ENCODE measurements at places on chromosomes 12 and 14.

DNA sequence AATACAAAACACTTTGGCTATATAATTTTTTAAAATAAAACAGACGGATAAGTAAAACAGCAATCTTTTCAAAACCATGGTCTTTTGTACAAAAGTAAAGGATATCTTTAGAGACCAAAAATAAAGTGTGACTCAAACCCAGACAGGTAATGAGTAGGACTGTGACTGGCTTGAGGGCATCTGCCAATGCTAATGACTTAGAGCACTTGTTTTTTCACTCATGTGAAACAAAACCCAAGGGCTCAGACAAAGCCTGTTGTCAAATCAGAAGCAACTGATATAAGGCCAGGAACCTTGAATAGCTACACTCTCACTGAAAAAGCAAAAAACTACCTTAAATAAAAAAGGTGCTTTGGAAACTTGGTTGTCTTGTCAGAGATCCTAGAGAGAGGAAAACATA, 357.4 kb downstream of the TMEM117 start:
- no peak for DNase-seq

DNA sequence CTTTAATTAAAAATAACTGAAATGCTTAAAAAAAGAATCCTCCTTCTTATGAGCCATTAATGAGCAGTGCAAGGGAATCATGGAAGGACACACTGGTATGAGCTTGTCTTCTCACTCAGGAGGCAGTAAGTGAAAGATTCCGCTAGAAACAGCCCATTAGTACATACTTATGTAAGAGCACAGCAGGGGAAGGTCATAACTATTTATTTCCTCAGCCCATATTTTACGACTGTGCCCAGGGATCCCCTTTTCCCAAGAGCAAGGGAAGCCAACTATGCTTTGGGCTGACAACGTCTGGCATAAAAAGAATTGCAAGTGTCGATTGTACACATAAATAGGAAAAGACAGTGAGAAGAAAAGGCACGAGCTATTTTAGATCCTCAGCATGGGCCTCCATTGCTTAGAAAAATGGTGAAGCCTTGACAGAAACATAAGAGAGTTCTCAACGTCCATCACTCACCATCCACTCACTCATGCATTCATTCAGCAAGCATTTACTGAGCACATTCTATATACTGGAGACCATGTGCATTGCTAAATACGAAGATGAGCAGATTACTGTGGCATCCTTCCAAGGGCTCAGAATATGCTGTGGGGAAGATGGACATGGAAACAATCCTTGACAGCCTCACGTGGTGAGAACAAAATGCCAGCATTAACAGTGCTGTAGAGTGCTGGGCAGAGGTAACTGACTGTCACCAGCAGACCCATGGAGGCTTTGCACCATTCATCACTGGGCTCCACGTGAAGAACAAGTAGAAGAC, 152.7 kb downstream of the NTF3 start:
- no peak for DNase-seq

DNA sequence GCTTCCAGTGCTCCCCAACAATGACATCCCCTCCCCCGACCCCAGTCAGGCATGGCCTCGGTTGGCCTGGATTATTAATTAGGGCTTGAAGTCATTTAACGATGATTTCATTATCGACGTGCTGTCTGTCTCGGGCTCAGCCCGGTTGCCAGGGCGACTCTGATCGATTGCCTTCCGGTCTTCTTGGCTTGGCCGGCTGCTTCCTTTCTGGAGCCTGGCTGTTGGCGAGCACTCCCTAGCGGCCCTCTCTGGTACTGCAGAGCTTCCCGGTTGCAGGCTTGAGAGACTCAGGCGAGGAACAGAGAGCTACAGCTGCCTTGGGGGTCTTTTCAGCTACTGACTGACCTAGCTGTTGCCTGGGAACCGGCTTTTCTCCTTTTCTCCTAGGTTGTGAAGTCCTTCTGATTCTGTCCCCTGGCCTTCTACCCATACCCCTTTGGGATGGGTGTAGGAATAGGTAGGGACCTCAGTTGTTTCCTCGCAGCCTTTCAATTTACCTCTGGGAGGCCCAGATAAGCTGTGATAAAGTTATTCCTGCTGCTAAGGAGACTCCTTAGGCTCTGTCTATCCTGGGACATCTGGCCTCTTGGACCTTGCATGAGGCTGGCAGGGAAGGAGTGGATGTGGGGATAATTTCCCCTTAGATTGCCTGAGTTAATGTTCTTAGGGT, 5.5 kb upstream of the CISTR start:
- peak; percentile 74 for DNase-seq

DNA sequence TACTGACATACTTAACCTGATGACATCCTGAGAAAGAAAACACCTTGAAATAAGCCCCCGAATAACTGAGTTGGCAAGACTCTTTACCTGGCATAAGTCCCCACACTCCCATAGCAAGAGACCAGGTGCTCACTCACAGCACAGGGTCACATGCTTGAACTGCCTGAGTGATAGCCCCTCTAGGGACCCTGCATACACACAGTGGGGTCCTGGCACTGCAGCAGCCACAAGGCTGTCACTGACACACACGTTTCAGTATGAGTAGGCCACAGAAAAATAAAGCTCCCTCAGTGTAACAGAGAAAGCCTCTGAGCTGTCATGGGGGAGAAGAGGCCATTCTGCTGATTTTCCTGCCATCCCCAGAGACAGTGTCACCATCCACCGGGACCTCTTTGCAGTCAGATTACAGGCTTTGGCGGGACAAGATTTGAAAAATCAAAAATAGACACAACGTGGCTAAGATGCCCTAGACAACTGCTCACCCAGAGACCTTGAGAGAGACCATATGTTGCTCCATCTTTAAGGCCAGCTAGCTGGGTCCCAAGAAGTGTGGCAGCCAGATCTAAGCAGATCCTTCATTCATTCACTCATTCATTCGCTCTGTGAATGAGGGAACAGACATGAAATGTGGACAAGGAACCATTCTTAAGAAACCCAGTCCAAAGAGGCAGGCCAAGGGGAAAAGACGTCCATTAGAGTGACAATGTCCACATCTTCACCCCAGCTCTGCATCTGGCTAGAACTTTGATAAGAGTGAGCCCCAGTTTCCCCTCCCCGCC, 1.6 kb downstream of the SCARB1 start:
- no peak for DNase-seq

DNA sequence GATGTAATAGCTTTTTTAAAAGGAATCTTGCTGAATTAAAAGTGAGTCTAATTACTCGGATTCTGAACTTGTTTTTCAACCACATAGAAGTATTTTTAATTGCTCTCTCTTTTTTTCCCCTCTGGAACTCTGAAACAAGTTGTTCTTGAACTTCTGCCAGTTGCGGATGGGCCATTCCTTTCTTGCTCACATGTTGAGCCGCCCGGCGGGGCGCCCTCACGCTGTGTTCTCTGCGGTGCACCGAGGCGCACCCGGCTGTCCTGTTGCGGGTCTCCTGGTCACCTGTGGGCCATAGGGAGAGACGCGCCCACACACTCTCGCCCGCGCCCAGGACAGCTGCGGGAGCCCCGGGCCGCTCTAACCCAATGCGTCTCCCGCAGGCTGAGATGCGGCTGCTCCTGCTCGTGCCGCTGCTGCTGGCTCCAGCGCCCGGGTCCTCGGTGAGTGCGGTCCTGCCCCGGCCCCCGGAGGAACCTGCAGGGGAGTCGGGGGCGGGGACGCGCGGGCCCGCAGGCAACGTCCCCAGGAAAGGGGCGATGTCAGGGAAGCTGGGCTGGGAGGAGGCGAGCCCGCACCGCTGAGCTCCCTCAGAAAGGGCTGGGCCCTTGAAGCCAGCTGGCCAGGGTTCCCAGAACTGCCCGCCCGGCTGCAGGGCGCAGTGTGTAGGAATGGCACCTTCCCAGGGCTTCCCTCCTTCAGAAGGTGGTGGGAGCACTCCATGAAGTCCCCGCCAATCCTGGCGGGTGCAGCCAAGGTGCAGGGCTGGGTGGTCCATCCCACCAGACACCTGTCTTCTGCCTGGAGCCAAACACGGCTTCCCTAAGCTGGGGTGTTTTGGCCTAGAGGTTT, 2.3 kb downstream of the PAPLN start:
- no peak for DNase-seq

DNA sequence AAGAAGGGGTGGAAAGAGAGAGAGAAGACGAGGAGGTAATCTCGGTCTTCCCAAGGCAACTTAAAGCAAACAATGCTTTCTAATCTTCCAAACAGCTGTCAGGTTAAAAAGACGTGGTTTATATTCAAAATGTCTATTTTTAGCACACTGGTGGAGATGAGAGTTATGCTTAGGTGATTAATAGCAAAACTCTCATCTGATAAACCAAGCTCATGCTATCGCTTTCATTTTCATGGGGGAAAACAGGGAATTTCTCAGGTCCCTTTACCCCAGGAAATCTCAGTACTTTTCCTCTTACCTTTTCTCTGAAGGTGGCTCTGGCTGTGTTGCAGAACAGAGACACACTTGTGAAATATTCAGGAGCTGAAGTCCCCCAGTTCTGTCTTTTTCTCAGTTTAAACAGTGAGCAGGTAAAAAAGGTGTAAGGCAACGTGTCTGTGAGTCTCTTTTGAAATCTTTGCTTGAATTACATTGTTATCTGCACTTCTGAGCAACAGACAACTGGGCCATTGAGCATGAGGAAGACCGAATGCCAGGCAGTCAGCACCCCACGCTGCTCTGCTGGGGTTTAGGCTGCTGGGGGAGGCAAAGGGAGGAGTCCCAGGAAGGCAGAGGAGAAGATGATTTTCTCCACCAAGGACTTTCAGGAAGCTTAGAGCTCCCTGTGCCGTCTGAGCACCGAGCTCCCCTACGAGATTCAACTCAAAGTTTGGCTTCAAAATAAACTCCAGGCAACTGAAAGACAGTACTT, 759.3 kb downstream of the BCL11B start:
- no peak for DNase-seq

DNA sequence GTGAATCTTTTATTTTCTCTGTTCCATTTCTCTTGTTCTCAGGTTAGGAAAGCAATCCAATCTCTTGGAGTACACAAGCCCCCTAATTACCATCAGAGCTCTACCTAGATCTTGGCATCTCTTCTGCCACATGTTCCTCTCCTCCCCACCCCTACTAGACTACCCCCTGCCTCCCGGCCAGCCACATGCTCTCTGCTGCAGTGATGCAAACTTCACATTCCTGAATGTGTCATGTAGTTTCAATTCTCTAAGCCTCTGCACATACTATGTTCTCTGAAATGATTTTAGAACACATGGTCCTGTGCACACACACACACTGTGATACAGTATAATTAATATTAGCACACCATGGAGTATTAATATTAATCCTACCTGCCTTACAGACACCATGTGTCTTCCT, 104.6 kb downstream of the EFCAB11 start:
- no peak for DNase-seq

DNA sequence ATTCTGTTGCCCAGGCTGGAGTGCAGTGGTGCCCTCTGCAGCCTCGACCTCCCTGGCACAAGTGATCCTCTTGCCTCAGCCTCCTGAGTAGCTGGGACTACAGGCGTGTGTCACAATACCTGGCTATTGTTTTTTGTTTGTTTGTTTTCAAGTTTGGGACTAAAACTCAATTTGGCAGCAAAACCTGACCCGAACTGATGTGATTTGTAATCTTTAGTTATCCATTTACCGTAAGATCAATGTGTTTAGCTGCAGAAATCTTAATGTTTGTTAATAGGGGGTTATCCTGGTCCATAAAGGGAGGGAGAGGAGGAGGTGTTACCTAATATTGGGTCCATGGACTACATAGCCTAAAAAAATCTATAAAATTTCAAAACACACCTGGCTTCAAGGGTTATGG, 738 bp upstream of the C1S start:
- no peak for DNase-seq

GRCh38 chr12:80226576-80226975, 127.2 kb downstream of the OTOGL start:
- DNase-seq = no peak

DNA sequence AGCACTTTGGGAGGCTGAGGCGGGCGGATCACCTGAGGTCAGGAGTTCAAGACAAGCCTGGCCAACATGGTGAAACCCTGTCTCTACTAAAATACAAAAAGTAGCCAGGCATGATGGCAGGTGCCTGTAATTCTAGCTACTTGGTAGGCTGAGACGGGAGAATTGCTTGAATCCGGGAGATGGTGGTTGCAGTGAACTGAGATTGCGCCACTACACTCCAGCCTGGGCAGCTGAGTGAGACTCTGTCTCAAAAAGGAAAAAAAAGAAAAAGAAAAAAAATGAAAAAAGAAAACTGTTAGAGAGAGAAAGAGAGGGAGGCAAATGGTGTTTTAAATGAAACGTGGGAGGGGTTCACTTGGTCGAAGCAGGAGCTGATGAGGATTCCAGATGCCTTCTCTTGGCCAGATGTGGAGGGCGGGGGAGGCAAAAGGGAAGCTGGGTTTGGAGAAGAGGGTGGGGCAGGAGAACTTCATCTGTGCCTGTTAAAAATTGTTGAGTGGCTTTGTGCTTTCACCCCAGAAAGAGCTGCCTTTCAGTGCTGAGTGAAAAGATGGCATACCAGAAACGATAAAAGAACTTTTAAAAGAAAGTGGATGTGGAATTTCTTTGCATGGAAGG, 1.1 kb downstream of the EMP1 start:
- no peak for DNase-seq

GRCh38 chr14:61266436-61266835, 14.7 kb downstream of the TMEM30B start:
- no peak for DNase-seq

DNA sequence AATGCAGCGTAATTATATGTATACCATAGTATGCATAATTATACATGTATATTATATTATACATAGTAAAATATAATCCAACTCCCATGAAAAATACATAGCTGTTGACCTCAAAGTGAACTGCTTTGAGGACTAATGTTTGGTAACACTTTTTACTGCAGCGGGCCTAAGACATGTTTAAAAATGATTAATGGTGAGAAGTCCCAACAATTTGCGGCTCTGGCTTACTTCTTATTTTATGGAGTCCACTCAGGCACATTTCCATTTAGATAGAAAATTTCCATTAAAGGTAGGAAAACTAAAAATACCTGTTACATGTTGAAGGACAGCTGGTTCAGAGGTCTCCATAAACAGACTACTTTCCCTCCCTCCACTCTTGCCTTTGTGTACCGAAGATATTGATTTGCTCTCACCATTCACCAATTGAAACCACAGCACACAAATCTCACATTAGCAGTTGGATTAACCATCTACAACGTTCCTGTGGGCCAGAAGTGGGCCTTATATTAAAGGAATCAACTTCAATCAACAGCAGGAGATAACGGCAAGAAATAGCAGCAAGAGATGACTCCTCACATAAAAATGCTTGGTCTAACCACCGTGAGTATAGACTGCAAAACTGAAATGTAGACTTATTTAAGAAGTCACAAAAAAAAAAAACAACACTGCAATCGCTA, 14.1 kb upstream of the NT5DC3 start:
- DNase-seq = no peak

- DNase-seq = no peak
Measured at GRCh38 chr12:94202245-94203180, 54.1 kb downstream of the PLXNC1 start.

DNA sequence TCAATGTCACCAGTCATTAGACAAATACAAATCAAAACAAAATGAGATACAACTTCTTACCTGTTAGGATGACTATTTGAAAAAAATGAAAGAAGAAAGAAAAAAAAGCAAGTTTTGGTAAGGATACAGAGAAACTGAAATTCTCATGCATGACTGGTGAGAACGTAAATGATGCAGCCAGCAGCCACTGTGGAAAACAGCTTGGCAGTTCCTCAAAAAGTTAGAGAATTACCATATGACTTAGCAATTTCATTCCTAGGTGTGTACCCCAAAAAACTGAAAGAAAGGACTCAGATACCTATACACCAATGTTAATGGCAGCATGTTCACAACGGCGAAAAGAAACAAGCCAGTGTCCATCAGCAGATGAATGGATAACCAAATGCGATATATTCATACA, 26.6 kb downstream of the NINJ2 start:
- no peak for DNase-seq

- no peak for DNase-seq
Measured at GRCh38 chr12:32588604-32589003, 90.5 kb upstream of the DNM1L start.

Measured in activated T-cell treated with anti-CD3 and anti-CD28 coated beads, Interleukin-2, amount 50 U/mL, for 4 hours (primary cell).